ENCODE measurements at places on chromosomes 7 and 10.

- DNase-seq, result no peak
Measured at GRCh38 chr7:102874966-102875365, 37.8 kb upstream of the LRRC17 start.

DNA sequence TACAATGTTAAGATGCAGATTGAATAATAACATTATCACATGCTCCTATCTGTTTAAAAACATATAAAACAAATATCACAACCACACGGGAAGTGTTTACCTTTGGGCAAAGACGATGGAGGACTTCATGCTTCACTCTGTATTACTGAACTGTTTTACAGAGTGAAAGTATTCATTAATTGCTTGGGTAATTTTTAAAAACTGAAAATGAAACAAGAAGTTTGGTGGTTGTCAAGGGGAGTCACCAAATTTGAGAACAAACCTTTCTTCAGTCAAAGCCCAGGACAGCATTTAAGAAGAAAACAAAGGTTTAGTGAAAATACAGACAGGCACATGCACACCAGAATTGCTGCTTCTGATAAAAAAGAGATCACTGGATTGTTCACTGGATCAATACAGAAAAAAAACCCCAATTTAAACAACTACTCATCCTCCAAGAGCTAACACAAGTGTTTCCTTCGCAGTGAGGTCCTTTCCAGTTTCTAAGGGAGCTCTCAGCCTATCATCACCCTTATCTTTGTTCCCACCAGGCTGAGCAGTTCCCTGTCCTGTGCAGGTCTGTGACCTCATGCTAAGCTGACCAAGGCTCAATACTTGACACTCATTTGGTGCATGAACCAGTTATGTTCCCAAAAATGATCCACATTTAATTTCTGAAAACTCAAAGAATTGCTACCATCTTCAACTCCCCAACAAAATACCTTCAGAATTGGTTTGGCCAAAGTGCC lies 8.8 kb downstream of the PARP12 start:
- DNase-seq, result no peak

GRCh38 chr10:15222511-15222910 lies 54.0 kb upstream of the NMT2 start:
- DNase-seq, result no peak

- no peak for DNase-seq
Measured at GRCh38 chr7:109639561-109639960, 1069.9 kb downstream of the DNAJB9 start.

GRCh38 chr10:102994531-102995295 lies 76.6 kb downstream of the CNNM2 start:
- DNase-seq, result no peak

All from stimulated activated CD8-positive, alpha-beta memory T cell treated with anti-CD3 and anti-CD28 coated beads, Interleukin-2, amount 100 ng/mL, for 1 hour (primary cell).